ENCODE measurements at places on chromosomes 3 and 15. TPM values are rescaled to one million over a fixed set of nuclear protein-coding genes. Genes with fewer than 3 reads are reported as not detected.

GRCh38 chr3:64184621-64185020 is 40.6 kb downstream of the PRICKLE2 start:
- H3K27me3 ChIP-seq, result no peaks in the 10 kb centered on the region
- DNase-seq, result no peak
- H3K4me3 ChIP-seq, result no peak overlapping the region

CRELD1 gene
- total RNA-seq, result 12.0 TPM

LMAN1L gene
- total RNA-seq, result not detected

DNA sequence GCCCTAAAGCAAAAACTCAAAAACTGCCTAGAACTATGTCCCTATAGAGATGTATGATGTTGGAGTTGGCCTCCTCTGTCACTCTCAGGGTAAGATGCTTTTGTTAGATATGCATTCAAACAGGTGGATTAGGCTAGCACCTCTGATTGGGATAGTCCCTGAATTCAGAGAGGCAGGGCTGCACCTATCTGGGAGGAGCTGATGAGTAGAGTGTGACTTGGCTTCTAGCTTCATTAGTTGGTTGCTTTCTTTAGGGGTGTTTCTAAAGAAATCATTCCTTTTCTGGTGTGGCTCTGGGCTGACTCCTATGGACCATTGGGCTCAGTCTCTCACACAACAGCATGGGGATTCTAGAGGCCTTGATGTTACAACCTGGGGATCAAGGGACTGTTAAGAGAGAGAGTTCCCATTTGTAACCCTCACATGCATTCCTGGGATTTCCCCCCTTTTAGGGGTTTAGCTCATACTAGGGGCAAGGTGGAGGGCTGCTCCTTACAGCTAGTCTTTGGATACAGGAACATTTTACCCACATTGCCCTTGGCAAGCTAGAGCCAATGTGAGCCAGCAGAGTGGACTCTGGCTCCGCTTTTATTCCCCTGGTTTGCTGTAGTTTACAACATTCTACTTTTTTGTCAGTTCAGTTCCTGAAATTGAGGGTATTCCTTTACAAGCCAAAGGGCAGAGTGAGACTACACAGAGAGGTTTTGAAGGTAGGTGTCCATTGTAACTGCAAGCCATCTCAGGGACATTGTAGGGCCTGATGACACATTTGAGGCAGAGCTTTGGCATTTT is 7.5 kb downstream of the ZNF592 start:
- H3K4me1 ChIP-seq, result peaks cover 85% of the 10 kb centered on the region
- no peaks in the 10 kb centered on the region for H3K36me3 ChIP-seq
- no peak for DNase-seq
- no peak overlapping the region for H3K4me3 ChIP-seq
- H3K27ac ChIP-seq, result peak overlapping the region; percentile 43
- H3K27me3 ChIP-seq, result no peaks in the 10 kb centered on the region
